Tongue (tissue), 3 donors: ENCODE measurements at places on chromosomes 11 and 22.

DNA sequence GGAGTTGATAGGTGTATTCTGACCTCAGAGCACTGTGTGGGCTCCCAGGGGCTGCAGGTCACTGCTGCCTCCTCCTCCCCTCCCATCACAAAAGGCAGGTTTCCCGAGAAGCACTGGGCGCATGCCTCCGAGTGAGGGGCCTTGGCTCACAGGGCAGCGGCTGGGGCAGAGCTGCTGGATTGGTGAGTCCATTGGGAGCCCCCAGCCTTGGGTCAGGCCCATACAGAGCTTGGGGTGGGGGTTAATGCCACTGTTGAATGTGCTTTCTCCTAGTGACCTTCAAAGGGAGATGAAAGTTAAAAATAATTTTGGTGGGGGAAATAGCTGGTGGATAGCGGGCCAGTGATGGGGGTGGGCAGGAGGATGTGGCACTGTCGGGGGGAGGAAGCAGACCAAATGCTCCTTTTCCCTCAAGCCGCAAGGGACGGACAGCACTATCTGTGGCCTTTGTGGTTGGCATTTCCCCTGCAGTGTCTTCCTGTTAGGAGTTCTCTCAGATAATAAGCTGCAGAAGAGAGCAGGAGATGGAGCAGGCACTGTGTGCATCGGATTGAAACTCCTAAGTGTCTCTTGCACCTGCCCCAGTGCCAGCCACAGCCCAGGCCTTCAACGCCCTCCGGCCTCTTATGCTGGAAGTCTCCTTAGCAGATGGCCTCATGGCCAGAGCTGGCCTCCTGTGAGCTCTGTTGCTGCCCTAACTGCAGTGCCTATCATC lies 3.2 kb downstream of the TUBA8 start:
- DNase-seq, result peak; percentile 19

GRCh38 chr22:20940186-20940651 lies 23.0 kb downstream of the CRKL start:
- DNase-seq, result peak; percentile 28

- no peak for DNase-seq
These were observed 68.5 kb downstream of the SCUBE1 start for GRCh38 chr22:43274595-43275240.

GRCh38 chr11:10076458-10077141 lies 217.4 kb downstream of the SBF2 start:
- DNase-seq, result peak; percentile 41

DNA sequence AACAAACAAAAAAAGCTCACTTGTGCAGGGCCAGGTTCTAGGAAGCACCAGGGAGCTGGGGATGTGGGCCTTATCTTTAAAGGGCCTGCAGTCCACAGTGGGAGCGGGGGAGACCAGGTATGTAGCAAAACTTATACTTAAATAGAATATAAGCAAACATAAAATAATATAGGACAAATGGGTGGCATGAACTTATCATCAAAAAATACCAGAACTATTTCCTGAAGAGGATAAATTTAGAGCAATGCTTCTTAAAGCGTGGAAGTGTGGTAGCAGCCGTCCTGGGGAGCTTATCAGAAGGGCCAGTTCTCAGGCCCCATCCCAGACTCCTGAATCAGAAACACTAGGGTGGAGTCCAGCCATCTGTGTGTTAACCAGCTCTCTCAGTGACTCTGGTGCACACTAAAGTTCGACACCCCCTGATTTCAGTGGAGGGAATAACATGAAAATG lies 9.3 kb downstream of the VPS26B start:
- DNase-seq, result no peak

DNA sequence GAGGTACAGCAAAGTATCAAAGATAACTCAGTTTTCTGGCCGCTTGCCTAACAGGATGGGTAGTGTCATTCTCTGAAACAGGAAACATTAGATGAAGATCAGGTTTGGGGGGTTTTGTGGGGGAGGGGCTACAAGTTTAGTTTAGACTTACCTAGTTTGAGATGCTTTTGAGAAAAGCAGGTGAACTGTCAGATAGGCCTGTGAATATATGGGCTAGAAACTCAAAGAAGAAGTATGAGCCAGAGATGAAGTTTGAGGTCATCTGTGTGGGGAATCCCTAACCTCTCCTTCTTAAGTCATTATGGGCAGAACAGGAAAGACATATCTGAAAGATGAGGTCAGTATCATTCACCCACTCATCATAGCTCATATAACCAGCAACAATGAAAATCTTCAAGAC lies 11.9 kb downstream of the HOATZ start:
- DNase-seq, result no peak

GRCh38 chr11:61021661-61022212 lies 50.3 kb downstream of the CD6 start:
- no peak for DNase-seq

GRCh38 chr11:23423656-23424055 lies 563.4 kb upstream of the CCDC179 start:
- peak; percentile 3 for DNase-seq

- DNase-seq, result no peak
These were observed 140.5 kb upstream of the PGR start for GRCh38 chr11:101269990-101270660.

DNA sequence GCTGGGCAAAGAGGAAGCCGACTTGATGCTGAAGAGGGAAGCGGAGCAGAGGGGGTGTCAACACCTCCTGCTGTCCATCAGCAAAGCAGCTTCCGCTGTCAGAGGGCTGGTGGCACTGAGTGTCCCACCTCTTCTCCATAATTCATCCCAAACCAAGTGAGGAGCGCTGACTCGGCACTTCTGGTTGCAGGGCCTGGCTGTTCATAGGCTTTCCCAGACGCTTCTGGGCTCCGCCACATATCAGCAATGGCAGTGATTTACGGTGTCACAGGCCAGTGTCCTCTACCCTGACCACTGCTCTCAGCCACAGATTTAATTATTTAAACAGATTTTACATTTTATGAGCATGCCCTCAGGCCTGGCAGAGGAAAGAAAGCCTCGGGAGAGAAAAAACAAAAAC lies 70.1 kb upstream of the TENM4 start:
- no peak for DNase-seq
